ENCODE measurements at places on chromosomes 2 and 18.

DNA sequence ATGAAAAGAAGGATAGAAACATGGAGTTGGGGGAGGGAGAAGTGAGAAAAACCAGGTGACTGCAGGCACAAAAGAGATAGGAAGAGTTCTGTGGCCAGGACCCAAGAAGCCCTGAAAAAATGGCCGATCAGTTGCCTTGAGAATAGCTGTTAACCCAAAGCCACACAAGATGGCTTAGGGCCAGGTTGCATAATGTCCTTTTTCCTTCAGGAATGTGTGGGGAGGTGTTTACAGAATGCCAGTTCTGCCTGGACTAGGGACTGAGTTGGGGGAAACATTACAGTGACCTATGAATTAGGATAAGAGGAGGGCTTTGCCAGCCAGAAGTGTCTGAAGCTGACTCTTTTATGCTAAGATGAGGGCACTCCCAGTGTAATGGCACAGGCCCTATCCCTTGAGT, 17.1 kb downstream of the FAM110C start:
- H3K27ac ChIP-seq: no peak overlapping the region
- H3K36me3 ChIP-seq: no peaks in the 10 kb centered on the region
- no peaks in the 10 kb centered on the region for H3K27me3 ChIP-seq

- H3K4me3 ChIP-seq: no peak overlapping the region
- no peaks in the 10 kb centered on the region for H3K4me1 ChIP-seq
- H3K27ac ChIP-seq: no peak overlapping the region
- no peaks in the 10 kb centered on the region for H3K36me3 ChIP-seq
- no peak for DNase-seq
Measured at GRCh38 chr2:166464187-166464586, 29.9 kb downstream of the SCN7A start.

- DNase-seq: no peak
- no peak overlapping the region for H3K4me3 ChIP-seq
- no peaks in the 10 kb centered on the region for H3K36me3 ChIP-seq
- H3K27ac ChIP-seq: no peak overlapping the region
Measured at GRCh38 chr18:34048423-34048822, 176.3 kb downstream of the NOL4 start.

DNA sequence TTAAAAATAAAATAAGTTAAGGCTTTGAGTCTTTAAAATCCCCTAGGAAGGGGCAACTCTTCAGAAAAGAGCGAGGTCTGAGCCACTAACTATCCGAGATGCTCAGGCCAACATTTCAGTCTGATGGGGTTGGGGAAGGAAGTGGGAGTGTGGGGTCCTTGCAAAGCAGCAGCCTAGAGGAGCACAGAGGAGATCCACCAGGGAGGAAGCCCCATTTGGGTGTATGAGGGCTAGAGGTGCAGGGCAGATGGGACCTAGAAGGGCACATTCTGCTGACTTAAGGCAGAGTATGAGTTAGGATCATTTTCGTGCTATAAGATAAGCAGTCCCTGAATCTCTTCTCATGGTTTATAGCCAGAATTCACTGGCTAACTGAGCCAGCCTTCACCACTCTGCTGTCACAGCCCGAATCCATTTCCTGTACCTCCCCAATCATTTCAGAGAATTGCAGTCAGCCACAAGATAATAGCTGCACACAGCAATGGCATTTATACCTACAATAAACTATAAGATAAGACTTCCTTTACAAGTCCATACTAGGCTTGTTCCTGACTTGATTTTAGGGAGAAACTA, 37.0 kb downstream of the MRPL30 start:
- H3K36me3 ChIP-seq: no peaks in the 10 kb centered on the region
- no peak overlapping the region for H3K4me3 ChIP-seq

GRCh38 chr18:2966560-2966959, 46.4 kb downstream of the LPIN2 start:
- H3K4me1 ChIP-seq: peaks cover 20% of the 10 kb centered on the region
- H3K27me3 ChIP-seq: no peaks in the 10 kb centered on the region
- no peaks in the 10 kb centered on the region for H3K36me3 ChIP-seq
- no peak overlapping the region for H3K27ac ChIP-seq

DNA sequence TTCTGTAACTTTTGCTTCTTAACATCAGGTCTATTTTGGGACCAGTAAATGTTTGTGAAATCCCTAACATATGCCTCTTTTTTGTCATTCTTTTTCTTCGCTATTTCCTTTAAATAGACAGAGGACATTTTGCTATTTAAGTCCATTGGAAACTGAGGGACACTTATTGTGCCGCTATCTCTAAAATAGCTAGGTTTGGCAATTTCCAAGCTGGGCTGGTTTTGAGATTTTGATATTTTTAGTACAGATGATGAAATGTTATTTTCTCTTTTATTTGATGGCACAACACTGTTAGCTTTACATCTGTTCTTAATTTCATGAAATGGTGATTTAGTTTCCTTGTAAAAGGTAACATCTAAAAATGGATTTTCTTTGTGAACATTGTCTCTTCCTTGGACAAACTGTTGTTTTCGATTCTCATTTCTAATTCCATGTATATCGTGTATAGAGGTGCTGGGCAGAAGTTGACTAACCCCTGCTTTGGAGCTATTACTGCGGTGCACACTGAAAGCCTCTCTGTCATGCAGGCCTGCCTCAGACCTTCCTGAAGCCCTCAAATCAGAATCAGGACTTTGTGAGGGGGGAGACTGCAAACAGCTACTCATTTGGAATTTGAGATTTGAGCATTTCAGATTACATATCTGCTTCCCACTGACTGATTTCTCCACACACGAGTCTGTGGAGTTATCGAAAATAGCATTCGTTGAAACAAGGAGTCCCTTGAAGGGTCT, 594 bp downstream of the RAD51AP2 start:
- no peaks in the 10 kb centered on the region for H3K36me3 ChIP-seq
- no peak for DNase-seq
- peak overlapping the region; percentile 43 for H3K4me3 ChIP-seq
- H3K27me3 ChIP-seq: no peaks in the 10 kb centered on the region
- H3K27ac ChIP-seq: peak overlapping the region; percentile 57

- no peaks in the 10 kb centered on the region for H3K27me3 ChIP-seq
- H3K4me1 ChIP-seq: no peaks in the 10 kb centered on the region
- no peaks in the 10 kb centered on the region for H3K36me3 ChIP-seq
- DNase-seq: no peak
Measured at GRCh38 chr2:68730828-68731227, 3.8 kb upstream of the ARHGAP25 start.

DNA sequence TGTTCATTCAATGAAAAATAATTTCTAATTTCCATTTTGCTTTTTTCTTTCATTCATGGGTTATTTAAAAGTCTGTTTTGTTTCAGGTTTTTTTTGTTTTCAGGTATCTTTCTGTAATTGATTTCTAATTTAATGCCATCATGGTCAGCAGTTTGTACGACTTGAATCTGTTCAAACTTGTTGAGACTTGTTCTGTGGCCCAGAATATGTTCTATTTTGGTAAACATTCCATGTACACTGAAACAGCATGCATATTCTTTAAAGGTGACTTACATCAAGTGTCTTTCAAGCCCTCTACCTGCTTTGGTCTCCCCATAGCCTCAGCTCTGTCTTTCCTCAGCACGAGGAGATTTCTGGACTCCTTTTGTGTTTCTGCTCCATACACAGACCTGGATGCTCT, 49.1 kb downstream of the CYP1B1 start:
- no peaks in the 10 kb centered on the region for H3K27me3 ChIP-seq
- no peaks in the 10 kb centered on the region for H3K36me3 ChIP-seq
- no peak overlapping the region for H3K27ac ChIP-seq
- no peaks in the 10 kb centered on the region for H3K4me1 ChIP-seq
- no peak for DNase-seq

GRCh38 chr2:211049321-211050018, 493.1 kb downstream of the CPS1 start:
- no peaks in the 10 kb centered on the region for H3K4me1 ChIP-seq
- no peak overlapping the region for H3K4me3 ChIP-seq
- no peak for DNase-seq
- H3K27ac ChIP-seq: no peak overlapping the region

DNA sequence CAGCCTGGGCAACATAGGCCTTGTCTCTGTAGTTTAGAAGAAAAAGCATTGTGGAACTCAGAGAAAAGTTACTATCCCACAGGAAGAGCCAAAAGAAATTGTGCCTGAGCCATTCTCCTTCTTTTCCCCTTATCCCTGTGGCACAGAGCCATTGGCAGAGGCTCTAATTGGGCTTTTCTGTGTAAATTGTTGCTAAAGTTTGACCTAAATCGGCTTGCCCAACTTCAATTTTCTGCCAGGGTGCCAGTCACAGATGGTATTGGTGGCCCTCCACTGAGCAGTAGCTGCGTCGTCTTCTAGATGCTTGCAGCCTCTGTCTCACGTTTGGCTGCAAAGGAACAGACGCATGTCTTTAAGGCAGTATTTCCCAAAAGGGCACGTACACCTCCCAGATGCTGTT, 30.3 kb downstream of the ZNF532 start:
- DNase-seq: peak; percentile 49
- H3K36me3 ChIP-seq: no peaks in the 10 kb centered on the region
- H3K4me1 ChIP-seq: peaks cover 10% of the 10 kb centered on the region
- H3K27ac ChIP-seq: no peak overlapping the region
- H3K4me3 ChIP-seq: no peak overlapping the region

GRCh38 chr2:174280596-174280995, 32.3 kb upstream of the OLA1 start:
- no peaks in the 10 kb centered on the region for H3K36me3 ChIP-seq
- no peak for DNase-seq
- no peaks in the 10 kb centered on the region for H3K27me3 ChIP-seq
- H3K4me3 ChIP-seq: no peak overlapping the region
- no peak overlapping the region for H3K27ac ChIP-seq
- H3K4me1 ChIP-seq: no peaks in the 10 kb centered on the region

DNA sequence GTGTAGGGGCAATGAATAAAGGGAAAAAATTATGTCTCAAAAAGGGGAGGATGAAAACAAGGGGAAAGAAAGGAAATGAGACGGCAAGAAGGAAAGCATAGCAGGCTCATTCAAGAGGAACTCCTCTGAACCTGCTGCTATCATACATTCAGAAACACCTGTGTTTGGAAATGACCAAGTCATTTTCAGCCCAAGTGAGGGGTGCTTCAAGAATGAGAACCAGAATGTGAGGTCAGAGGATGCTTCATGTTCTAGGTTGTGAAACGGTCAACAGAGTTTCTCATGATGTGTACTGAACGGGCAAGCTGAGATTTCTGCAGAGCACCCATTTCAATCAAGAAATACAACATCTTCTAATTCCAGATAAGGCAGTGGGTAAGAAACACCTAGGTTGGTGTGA, 1367.2 kb upstream of the CELF4 start:
- H3K4me3 ChIP-seq: no peak overlapping the region
- DNase-seq: no peak
- no peaks in the 10 kb centered on the region for H3K36me3 ChIP-seq
- H3K27me3 ChIP-seq: no peaks in the 10 kb centered on the region

All from testis (tissue), 5 donors.